ENCODE measurements at places on chromosomes 1 and 21. TPM values are rescaled to one million over a fixed set of nuclear protein-coding genes. Genes with fewer than 3 reads are reported as not detected.

OR2M7 gene
- not detected for total RNA-seq

LCE3E gene
- not detected for total RNA-seq

LINGO4 gene
- total RNA-seq, result 2.7 TPM

TTLL10 gene
- total RNA-seq, result not detected

NCF2 gene
- 3.2 TPM for total RNA-seq

ERRFI1 gene
- total RNA-seq, result 7.9 TPM

BRINP3 gene
- total RNA-seq, result 1.7 TPM

AMPD1 gene
- total RNA-seq, result not detected

DMRTA2 gene
- not detected for total RNA-seq

ACKR1 gene
- total RNA-seq, result 12.2 TPM

ST6GALNAC3 gene
- 5.3 TPM for total RNA-seq

FOXD2 gene
- 0.14 TPM for total RNA-seq

MYCL gene
- total RNA-seq, result 2.5 TPM

CR1 gene
- 5.3 TPM for total RNA-seq

CGN gene
- total RNA-seq, result not detected

NES gene
- total RNA-seq, result 171 TPM

SPATA46 gene
- not detected for total RNA-seq

PTPRC gene
- total RNA-seq, result 5.1 TPM
